ENCODE measurements at places on chromosomes 6 and 20.

GRCh38 chr6:167704396-167704901 lies 122.3 kb upstream of the AFDN start:
- DNase-seq, result no peak

- no peak for DNase-seq
Measured at GRCh38 chr6:128686084-128686483, 165.7 kb upstream of the PTPRK start.

- DNase-seq, result no peak
Measured at GRCh38 chr6:38024908-38025307, 205.4 kb downstream of the ZFAND3 start.

DNA sequence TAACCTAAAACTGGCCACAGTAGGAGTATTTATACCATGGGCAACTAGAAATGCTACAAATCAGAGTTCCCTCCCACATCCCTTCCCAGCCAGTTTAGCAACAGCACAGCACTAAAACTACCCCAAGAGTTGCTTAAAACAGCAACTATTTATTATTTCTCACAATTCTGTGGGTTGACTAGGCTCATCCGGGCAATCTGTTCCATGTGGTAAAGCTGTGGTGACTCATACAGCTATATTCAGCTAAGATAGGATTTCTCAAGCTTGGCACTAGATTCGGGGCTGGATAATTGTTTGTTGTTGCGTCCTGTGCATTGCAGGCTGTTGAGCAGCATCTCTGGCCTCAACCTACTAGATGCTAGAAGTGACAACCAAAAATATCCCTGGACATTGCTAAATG lies 8.6 kb upstream of the HECA start:
- DNase-seq, result peak; percentile 75

DNA sequence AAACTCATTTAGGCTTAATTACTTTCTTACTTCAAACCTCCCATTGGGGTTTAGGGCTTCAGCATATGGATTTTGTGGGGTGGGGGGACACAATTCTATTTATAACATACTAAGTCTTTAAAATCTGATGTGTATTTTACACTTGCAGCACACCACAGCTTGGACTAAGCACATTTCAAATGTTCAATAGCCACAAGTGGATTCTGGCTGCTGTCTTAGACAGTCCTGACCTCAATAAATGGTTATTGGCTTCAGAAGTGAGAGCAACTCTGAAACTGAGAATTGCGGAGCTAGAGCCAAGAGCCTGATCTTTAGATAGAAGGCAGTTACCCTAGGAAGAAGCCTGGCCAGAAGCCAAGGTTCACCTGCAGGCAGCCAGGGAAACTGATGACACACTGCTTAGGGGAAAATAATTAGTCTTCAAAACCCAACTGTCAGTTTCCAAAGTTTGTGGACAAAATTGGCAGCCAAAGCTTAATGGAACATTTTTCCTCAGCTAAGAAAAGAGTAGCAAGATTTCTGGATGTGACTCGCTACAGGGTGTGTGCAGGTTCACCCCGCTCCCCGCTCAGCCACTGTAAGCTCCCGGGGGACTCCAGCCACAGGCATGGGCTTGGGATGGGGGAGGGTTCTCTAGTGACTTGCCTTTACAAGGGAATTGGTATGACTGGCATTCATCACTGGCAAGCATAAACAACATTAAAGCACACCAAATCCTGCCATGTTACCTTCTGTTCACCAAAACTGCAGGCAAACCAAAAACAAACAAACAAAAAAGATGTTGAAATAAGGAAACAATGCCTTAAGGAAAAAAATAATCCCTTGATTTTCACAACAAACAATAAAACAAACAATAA lies 219.8 kb downstream of the TFAP2A start:
- peak; percentile 10 for DNase-seq

- no peak for DNase-seq
Measured at GRCh38 chr6:166031275-166031674, 136.4 kb downstream of the TBXT start.

GRCh38 chr6:101824551-101825345 lies 431.2 kb downstream of the GRIK2 start:
- no peak for DNase-seq

- DNase-seq, result peak; percentile 18
Measured at GRCh38 chr6:83827050-83827449, 26.1 kb upstream of the RIPPLY2 start.

GRCh38 chr6:44332585-44332984 lies 9.9 kb upstream of the SPATS1 start:
- DNase-seq, result peak; percentile 44

GRCh38 chr6:143963158-143963919 lies 44.7 kb downstream of the PLAGL1 start:
- no peak for DNase-seq

DNA sequence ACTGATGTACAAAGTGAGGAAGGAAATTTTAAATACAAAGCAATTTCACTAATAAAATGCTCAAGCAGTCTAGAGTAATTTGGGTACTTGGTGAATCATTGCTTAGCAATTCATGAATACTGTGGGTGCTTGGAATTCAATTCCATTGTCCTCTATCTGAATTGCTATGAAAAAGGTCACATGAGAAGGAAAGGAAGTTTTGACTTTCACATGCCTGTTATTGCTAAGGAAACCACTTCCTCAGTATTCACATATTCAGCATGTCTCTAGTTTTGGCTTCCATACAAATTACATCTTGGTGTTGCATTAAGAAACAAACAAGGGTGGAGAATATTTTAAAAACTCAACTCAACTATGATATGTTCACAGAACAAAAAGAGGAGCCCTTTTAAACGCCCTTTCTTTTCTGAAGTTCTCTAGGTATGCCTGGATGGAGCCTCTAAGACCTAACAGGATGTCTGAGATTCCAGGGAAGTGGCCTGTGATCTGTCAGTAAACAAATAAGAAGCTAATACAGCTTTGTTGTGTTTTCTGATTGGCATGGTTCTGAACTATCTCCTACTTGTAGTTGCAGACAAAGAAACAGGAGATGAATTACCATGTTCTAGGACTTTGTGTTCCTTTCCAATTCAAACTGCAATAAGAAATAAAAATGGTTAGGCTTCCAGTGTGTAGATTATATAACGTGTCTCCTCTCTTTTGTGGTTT lies 190.4 kb downstream of the OGFRL1 start:
- DNase-seq, result peak; percentile 97

DNA sequence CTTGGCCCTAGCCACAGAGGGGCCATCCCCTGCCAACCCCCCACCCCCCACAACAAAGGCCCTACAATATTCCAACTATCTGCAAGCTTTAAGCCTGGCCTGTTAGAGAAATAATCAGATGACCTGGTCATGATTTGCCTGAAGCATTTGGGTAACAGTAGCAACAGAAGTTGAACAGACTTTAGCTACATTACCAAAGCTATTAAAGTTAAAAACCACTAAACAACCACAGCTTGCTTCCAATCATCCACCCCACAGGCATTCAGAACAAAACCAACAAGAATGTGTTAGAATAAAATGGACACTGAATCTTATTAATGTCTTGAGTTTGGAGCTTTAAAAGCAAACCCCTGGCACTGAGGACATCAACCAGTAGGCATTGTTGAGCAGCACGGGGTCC lies 250.9 kb downstream of the LRFN2 start:
- DNase-seq, result no peak

DNA sequence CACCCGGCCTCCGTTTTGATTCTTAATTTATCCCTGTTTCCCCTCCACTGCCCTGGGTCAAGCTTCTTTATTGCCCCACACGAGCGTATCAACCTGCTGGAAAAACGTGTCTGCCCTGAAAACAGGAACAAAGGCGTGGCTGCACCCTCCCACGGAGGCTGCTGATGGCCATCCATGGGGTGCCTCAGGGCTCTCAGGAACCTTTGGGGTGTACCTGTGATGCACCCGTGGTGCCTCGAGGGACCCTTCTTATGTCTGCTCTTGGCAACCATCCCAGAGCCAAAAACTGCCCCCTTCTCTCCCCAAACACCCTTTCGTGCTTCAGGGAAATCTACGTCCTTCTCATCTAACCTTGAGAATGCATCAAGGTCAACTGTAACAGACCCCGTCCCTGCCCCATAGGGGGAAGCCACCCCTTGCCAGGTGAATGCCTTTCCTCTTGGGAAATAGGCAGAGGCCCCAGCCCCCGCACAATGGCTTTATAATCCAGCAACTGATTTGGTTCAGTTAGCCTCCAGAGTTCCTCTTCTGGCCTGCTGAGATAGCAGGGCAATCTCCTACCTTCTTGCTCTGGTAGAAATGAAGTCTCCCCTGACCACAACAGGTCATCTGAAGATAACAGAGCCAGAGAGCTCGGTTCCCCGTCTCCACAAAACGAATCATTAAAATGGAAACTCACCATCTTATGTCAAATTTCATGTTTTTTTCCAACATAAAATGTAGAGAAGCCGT lies 29.4 kb downstream of the PSMG4 start:
- no peak for DNase-seq

DNA sequence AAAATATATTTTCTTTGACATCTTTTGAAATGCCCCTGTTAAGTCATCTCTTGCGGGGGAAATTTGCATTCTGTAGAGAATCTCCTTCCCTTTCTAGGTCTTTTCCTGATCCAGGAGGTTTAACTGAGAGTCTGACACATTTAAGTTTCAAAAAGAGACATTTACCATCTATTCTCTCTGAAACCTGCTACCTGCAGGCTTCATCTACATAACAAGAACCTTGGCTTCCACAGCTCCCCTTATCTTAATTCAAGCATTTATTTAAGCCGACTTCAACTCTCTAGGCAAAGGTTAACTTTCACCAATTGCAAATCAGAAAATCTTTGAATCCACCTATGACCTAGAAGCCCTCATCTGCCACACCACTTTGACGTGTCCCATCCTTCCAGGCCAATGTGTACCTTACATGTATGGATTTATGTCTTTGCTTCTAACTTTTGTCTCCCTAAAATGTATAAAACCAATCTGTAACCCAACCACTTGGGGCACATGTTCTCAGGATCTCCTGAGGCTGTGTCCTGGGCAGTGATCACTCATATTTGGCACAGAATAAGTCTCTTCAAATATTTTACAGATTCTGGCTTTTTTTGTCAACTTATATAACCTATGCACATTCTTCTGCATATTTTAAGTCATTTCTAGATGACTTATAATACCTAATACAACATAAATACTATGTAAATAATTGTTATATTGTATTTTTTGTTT lies 666.7 kb downstream of the UTRN start:
- no peak for DNase-seq

DNA sequence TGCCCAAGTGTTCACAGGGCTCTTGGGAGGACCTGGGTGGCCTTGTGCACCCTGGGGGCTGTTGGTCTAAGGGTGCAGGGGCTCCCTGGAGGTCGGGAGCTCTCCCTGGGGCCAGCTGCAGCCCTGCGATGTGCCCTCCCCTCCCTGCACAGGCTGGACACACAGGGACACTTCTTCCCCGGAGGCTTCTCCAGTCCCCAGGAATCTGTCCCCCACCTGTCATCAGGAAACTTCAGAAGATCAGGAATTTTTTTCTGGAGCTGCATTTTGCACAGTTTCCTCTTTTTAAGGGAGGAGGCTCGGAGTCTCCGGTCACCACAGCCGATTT lies 66.9 kb upstream of the BHLHE23 start:
- no peak for DNase-seq

- no peak for DNase-seq
Measured at GRCh38 chr6:35048031-35048613, 93.0 kb downstream of the TCP11 start.

- no peak for DNase-seq
Measured at GRCh38 chr6:67433124-67433523, 1202.0 kb upstream of the ADGRB3 start.

- peak; percentile 82 for DNase-seq
Measured at GRCh38 chr20:36919715-36920333, 31.7 kb downstream of the SAMHD1 start.

DNA sequence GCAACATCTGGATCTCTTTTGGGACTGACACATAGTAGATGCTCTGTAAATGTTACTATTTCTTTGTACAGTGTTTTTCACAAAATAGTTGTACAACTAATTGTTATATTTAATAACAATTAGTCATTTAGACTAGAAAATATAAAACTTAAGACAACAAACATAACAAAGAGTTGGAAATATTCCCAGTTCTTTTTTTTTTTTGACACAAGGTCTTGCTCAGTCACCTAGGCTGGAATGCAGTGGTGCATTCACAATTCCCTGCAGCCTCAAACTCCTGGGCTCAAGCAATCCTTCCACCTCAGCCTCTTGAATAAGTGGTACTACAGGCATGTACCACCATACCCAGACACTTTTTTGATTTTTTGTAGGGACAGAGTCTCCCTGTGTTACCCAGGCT lies 105.8 kb downstream of the UTRN start:
- DNase-seq, result no peak

GRCh38 chr6:103193413-103193812 lies 1666.3 kb downstream of the HACE1 start:
- DNase-seq, result no peak

DNA sequence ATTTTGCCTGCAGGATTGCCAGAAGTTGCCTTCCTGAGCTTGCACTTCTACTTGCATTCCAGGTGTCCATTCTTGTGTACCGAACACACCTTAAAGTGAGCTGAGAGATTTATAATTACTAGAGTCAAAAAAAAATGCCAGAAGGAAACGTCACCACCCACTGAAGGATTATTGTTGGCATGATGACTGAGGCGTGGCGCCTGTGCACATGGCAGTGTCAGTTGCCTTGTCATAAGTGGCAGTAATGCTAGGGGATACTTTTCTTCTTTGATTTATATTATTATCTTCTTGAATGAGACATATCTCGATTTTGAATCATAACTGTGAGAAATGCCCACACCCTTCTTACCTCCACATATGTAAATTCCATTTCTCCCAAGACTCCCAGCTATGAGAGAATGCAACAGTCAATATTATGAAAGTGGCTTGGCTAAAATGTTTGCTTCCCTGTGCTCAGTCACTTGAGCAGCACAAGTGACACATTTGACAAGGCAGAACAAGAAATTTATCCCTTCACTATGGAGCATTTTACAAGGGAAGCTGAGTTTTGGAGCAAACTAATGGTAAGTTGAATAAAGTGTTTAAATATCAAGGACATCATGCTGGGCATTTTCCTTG lies 149.5 kb upstream of the SASH1 start:
- no peak for DNase-seq

GRCh38 chr6:97805596-97805995 lies 522.6 kb upstream of the MMS22L start:
- DNase-seq, result no peak

- no peak for DNase-seq
Measured at GRCh38 chr6:107383705-107384104, 75.7 kb downstream of the PDSS2 start.

DNA sequence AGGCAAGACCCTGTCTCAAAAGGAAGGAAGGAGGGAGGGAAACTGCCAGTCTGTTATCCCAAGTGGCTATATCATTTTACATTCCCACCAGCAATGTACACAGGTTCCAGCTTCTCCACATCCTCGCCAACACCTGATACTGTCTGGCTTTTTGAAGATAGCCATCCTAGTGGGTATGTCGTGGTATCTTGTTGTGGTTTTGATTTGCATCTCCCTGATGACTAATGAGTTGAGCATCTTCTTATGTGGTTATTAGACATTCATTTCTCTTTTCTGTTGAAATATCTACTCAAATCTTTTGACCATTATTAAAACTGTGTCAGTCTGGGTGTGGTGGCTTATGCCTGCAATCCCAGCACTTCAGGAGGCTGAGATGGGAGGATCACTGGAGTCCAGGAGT lies 47.9 kb upstream of the ARID1B start:
- peak; percentile 90 for DNase-seq

GRCh38 chr6:89082486-89082891 lies 1.9 kb downstream of the PNRC1 start:
- peak; percentile 50 for DNase-seq

Measured in ELR (cell line).